A375 (cell line): ENCODE measurements at places on chromosomes 2 and 18. TPM values are rescaled to one million over a fixed set of nuclear protein-coding genes. Genes with fewer than 3 reads are reported as not detected.

Gene NAT8
- not detected in 2 replicates for total RNA-seq

Gene LOXHD1
- total RNA-seq = not detected in 2 replicates

Gene PAIP2B
- 0.27 and 0.34 TPM in 2 replicates for total RNA-seq

Gene CDH19
- total RNA-seq = 11.5 and 15.8 TPM in 2 replicates

Gene ATF2
- 13.1 and 23.0 TPM in 2 replicates for total RNA-seq

Gene HTR2B
- not detected in 2 replicates for total RNA-seq

Gene LCT
- 0.04 and 0.08 TPM in 2 replicates for total RNA-seq

Gene CYS1
- 0.13 and 1.7 TPM in 2 replicates for total RNA-seq

Gene IKZF2
- total RNA-seq = 2.4 and 4.1 TPM in 2 replicates

Gene GCKR
- total RNA-seq = not detected in 2 replicates

Gene CRYGD
- not detected in 2 replicates for total RNA-seq
